GM06990 (cell line): ENCODE measurements at places on chromosomes 7 and 10.

GRCh38 chr10:5559642-5560141 is 34.9 kb downstream of the CALML3 start:
- no peak for DNase-seq

DNA sequence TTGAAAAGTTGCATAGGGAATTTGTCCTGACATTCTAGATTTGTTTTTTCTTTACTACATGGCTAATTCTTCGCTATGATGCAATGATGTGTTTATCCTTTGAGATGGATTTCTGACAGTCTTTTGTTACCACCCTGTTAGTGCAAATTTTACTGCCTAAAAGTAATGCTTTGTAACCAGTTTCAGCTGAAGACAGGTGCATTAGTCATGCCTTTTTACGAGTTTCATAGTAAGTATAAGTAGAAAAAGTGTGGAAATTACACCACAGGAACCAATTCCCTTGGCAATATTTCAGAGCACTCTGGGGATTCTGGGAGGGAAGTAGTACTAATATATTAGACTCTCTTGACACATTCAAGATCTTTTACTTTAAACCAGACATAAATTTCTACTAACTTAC is 257.8 kb upstream of the DKK1 start:
- no peak for DNase-seq

GRCh38 chr10:116672891-116673290 is 52.1 kb downstream of the PNLIPRP2 start:
- no peak for DNase-seq

GRCh38 chr7:71239586-71240268 is 107.8 kb downstream of the GALNT17 start:
- no peak for DNase-seq

GRCh38 chr10:5583525-5584175 is 58.9 kb downstream of the CALML3 start:
- DNase-seq: peak; percentile 84

- no peak for DNase-seq
These were observed 11.4 kb downstream of the BLNK start for GRCh38 chr10:96260014-96260413.

GRCh38 chr7:83547526-83547925 is 101.4 kb downstream of the SEMA3E start:
- no peak for DNase-seq

GRCh38 chr10:77637532-77638320 is at the start of gene KCNMA1:
Gene KCNMA1 (minus strand): TSS chr10:77637808.
- peak; percentile 56 for DNase-seq

DNA sequence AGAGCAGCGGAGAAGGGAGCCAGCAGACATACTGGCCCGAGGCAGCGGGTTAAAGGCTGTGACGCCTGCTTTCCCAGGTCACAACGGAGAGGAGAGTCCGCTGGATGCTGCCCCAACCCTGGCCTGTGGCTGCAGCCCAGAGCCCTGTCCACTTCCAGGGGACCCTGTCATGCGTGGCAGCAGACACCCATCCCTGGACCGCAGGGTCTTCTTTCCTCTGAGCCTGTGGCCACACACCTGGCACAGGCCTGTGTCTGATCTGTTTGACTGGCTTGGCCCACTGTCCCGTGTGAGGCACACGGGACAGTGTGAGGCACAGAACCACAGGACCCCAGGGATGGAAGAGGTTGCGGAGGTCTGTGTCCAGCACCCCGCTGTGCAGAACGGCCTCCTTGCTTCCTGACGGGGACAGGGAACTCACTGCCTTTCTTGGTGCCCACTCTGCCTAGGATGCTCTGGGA is 42.4 kb downstream of the INSIG1 start:
- no peak for DNase-seq

GRCh38 chr10:132294561-132295318 is 13.0 kb downstream of the STK32C start:
- DNase-seq: no peak

DNA sequence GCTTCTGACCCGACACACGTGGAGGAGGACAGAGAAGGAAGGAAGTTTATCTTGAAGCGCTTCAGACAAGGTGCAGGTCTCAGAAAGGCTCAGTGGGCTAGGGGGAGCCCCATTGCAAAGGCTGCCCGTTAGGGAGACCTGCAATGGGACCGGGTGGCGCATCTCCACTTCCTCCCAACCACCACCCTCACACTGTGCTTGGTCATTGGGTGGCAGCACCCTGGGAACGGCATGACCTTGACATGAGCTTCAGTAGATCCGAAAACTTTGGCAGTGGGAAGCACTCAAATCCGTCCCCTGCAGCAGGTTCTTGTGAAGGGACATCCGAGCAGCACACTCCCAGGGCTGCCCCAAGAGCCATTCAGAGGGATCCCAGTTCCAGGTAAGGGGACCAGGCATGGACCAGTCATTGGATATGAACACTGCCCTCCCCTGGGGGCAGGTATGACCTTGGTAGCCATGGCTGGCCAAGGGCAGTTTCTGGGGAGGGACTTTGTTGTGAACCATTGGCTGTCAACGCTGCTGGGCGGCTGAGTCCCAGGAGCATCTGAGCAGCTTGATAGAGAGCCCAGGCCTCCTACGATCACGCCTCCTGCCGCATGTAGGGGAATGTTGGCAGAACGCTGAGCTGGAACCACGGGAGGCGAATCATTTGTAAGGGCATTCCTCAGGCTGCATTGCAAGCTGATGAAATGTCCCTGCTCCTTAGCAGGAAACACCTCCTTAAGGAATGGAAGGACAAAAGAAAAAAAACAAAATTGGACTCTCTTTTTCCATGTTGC is 31.7 kb downstream of the GALNTL5 start:
- DNase-seq: no peak

DNA sequence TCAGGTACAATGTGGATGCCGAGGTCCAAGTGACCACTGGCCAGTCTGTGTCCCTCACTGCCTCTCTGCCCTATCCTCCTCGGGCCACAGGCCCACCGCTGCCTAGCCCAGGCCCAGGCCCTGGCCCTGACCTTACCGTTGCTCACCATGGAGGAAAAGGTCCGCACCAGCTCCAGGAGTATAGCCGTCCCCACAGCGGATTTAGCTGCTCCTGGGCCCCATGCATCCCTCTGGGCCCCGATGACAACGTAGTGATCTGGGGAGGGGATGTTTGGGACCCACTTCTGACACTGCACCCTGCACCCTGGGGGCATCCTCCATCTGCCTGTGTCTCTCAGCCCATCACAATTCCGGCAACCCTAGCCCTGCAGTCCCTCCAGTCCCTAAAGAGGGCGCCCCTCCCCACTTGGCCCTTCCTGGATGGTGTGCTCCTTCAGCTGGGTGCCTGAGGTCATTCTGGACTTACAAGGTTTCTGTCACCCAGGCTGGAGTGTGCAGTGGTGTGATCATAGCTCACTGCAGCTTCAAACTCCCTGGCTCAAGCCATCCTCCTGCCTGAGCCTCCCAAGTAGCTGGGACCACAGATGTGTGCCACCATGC is 12.1 kb downstream of the TFR2 start:
- DNase-seq: no peak

DNA sequence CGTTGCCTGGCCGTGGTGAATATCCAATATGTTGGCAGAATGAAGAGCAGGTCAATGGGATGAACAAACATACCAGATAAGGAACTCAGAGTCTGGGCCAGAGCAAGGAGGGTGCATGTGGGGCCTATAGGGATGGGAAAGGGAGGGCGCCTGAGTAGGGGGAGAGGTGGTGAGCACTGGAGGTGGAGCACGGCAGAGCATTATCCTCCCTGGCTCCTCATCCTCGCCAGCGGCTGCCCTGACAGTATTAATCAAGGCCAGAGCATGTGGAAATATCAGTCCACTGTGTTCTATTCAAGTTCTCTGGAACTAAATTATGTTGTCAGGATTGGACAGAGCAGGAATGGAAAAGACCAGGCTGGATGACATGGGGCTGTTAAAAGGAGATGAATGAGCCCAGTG is 254.8 kb upstream of the ZMIZ1 start:
- no peak for DNase-seq

- DNase-seq: no peak
These were observed at the start of gene STAMBPL1 for GRCh38 chr10:88879534-88880281. Gene STAMBPL1 (plus strand): TSS chr10:88880245. CDS start chr10:88901709, 21,464 bp downstream.

GRCh38 chr10:43437141-43437870 is 395 bp downstream of the ZNF487 start:
- DNase-seq: no peak

- DNase-seq: no peak
These were observed 4.9 kb upstream of the BLOC1S2 start for GRCh38 chr10:100291356-100291755.

DNA sequence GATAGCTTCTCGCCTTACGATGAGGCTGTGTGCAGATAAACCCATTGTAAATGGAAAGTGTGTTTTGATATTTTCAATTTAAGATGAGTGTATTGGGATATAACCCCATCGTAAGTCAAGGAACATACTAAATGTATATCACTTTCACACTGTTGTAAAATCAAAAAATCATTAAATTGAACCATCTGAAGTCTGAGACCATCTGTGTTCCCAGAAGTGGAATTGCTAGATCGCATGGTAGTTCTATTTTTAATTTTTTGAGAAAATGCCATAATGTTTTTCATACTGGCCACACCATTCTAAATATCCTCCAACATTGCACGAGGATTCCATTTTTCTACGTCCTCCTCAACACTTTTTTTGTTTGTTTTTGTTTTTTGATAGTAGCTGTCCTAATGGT is 209.1 kb upstream of the MTPN start:
- no peak for DNase-seq

- DNase-seq: no peak
These were observed 274.3 kb downstream of the CCDC3 start for GRCh38 chr10:12726971-12727831.

GRCh38 chr7:108167460-108167859 is 37.3 kb upstream of the LAMB4 start:
- DNase-seq: no peak

DNA sequence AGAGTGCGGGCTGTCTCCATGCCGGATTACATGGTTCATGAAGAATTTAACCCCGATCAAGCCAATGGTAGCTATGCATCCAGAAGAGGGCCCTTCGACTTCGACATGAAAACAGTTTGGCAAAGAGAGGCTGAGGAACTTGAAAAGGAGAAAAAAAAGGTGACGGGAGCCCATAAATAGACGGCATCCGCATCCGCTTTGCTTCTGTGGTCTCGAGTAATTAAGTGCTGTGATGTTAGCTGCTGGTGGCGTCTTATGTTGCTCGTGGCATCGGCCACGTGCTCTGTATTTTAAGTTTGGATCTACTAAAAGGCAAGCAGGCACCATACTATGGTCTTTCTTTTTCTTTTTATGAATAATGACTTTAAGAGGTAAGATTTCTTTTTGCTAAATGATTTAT is 11.1 kb downstream of the C7orf57 start:
- no peak for DNase-seq

DNA sequence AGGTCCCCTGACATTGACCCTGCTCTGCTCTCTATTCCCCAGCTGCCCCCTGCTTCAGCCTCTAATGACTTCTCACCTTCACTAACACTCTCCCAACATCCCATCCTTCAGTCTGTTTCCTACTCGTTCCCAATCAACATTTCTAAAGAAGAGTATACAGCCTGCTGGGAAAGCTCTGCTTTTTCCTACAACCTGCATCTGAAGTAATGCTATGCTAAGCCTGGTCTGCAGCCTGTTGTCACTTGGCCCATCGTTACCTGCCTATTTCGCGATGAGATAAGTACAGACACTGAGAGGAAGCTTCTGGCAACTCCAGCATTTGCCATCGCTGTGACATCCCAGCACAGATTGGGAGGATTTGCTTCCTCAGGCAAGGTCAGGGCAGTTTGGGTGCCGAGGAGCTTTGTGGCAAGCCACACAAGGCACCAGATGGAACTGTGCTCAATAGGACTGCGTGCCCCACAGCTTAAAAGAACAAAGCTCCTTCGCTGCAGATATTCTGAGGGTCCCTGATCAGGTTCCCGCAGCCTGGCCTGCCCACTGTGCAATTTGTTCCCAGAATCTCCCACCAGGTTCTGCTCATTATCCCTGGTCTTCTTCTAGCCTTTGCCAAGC is 51.4 kb downstream of the PKD1L1 start:
- DNase-seq: no peak

DNA sequence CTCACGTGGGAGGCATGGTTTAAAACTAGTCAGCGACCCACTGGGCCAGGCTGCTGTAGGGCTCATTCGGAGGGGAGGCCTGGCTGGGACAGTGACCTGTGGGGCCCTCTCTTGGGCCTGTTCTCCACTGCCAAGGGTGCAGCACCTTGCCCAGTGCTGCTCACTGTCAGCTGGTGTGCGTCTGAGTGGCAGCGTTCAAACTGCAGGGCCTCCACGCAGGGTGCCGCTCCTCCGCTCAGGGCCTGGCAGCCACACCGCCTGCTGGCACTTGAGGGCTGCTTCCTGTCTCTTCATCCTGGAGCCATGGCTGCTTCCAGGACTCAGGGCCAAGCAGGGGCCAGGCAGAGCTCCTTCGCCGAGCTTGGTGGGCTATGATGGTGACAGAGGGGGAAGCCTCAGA is 18.3 kb downstream of the ADAMTS14 start:
- DNase-seq: no peak

DNA sequence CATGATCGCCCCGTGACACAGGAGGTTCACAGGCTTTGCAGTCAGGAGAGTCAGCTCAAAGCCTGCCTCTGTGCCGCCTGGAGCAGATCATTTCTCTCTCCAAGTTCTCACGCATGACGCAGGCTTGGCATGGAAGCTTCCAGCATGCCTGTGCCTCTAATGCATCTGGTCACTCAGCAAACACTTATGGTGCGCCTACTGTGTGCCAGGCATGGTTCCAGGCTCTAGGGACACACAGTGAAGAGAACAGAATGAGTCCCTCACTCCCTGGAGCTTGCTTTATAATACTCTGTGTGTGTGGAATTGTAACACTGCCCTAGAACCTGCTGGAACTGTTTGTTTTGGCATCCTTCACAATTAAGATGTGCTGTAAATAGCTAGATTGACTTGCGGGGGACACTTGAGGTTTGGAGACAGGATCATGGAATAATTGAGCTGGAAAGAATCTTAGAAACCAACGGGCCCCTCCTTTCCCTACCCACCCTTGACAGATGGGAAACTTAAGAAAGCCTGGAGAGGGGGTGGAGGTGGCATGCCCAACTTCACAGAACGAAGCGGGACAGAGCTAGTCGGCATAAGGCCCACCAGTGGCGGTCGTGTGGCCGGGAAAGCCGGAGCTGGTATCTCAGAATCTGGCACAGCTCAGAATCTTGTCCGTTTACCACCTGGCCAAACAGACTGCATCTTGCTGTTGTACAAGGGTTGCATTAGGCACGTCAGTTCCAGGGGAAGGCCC is 4.6 kb upstream of the MYH16 start:
- DNase-seq: no peak

DNA sequence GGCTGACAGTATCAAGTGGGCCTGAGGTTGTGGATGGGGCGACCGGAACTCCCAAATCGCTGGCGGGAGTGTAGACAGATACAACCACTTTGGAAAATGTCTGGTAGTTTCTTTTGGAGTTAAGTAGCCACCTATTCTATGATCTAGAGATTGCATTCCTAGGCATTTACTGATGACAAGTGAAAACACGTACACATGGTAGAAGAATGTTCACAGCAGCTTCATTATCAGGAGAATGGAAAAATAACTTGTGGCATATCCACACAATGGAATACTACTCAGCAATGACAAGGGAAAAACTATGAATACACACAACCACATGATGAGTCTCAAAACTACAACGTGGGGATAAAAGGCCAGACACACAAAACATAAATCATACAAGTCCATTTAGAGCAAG is 146.0 kb downstream of the MYOF start:
- DNase-seq: no peak

GRCh38 chr7:150487625-150488024 is 27.0 kb upstream of the GIMAP7 start:
- DNase-seq: no peak
